ENCODE measurements at places on chromosomes 4 and X. TPM values are rescaled to one million over a fixed set of nuclear protein-coding genes. Genes with fewer than 3 reads are reported as not detected.

- no peaks in the 10 kb centered on the region for H3K36me3 ChIP-seq
- H3K4me1 ChIP-seq = no peaks in the 10 kb centered on the region
- DNase-seq = no peak
- no peaks in the 10 kb centered on the region for H3K27me3 ChIP-seq
- no peak overlapping the region for H3K4me3 ChIP-seq
Observed at GRCh38 chr4:85715991-85716737, 241.2 kb downstream of the ARHGAP24 start.

- no peak for DNase-seq
- H3K36me3 ChIP-seq = no peaks in the 10 kb centered on the region
- no peak overlapping the region for H3K27ac ChIP-seq
- H3K4me1 ChIP-seq = no peaks in the 10 kb centered on the region
- H3K27me3 ChIP-seq = no peaks in the 10 kb centered on the region
Observed at GRCh38 chr4:139099366-139099982, 77.5 kb downstream of the ELF2 start.

DNA sequence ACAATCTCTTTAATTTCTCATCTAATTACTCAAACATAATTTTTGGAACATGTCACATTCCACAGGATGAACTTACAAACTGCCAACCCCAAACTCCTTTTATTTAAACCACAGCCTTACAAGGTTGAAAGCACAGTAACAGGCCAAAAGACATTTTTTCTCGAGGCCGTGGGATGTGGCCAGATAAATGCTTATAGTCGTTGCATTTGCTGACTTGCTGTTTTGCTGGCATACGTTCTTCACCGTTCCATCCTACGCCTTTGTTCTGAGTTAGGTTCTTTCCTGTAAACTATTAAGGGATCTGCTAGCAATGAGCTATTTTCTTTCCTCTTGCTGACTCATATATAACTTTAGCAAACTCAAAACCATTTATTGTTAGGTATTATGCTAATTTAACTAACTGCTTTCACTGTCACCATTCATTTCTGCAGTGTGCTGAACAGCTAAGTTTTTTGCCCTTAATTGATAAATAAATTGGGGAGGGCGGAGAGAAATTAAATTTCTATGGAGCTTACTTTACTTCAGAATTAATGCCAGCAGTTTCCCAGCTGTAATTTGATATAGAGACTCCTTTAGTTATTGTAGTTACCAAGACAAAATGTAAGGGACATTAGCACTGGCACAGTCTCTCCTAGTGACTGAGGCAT, 135.1 kb upstream of the PACRGL start:
- H3K4me1 ChIP-seq = no peaks in the 10 kb centered on the region
- no peaks in the 10 kb centered on the region for H3K36me3 ChIP-seq
- no peaks in the 10 kb centered on the region for H3K27me3 ChIP-seq
- H3K27ac ChIP-seq = no peak overlapping the region

BMP3 gene
- 0.08 TPM for total RNA-seq

SCOC gene
- total RNA-seq = 53.3 TPM

POLA1 gene
- 7.2 TPM for total RNA-seq

Measured in right atrium auricular region (tissue), 2 donors.